Activated naive CD8-positive, alpha-beta T cell treated with anti-CD3 and anti-CD28 coated beads for 36 hours (primary cell): ENCODE measurements at places on chromosomes 1 and 21. TPM values are rescaled to one million over a fixed set of nuclear protein-coding genes. Genes with fewer than 3 reads are reported as not detected.

LY9 gene
- total RNA-seq = 28.3 TPM

GJA9 gene
- total RNA-seq = not detected

MPZ gene
- total RNA-seq = 2.9 TPM

SYT6 gene
- not detected for total RNA-seq

PODN gene
- total RNA-seq = not detected

GPR25 gene
- not detected for total RNA-seq

CBS gene
- total RNA-seq = 30.6 TPM

CORT gene
- total RNA-seq = not detected

CFAP126 gene
- not detected for total RNA-seq

KANK4 gene
- not detected for total RNA-seq
